WERI-Rb-1 (cell line): ENCODE measurements at places on chromosomes 2 and 18.

DNA sequence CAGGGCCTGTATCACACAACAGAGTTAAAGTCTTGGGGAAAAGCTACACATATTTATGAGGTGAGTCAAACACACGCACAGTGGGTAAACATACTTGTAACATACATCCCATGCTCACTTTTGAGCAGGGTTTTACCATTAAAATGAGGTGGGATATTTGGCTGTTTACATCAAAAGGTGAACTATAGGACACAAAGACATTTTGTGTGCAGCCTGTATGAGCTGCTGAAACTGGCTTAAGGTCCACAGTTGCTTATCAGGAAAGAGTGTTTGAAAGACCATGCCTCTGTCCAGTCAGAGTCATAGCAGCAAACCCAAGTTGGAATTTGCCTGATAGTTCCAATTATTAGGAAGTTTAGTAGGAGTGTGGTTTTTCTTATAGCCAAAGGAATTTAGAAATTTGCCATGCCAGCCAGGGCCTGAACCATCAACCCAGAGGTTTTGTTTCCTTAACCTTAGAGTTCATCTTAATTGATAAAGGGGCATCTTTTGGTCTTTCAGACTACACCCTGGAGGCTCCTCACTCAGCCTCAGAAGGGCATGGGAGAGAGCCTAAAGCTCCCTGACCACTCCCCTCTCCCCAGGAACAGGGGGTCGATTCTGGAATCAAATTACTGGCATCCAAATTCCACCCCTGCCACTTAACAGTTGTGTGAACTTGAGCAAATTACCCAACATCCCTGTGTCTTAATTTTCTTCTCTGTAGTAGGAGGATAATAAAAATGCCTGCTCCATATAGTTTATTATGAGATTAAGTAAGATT is 29.9 kb upstream of the L3MBTL4 start:
- no peak for DNase-seq

DNA sequence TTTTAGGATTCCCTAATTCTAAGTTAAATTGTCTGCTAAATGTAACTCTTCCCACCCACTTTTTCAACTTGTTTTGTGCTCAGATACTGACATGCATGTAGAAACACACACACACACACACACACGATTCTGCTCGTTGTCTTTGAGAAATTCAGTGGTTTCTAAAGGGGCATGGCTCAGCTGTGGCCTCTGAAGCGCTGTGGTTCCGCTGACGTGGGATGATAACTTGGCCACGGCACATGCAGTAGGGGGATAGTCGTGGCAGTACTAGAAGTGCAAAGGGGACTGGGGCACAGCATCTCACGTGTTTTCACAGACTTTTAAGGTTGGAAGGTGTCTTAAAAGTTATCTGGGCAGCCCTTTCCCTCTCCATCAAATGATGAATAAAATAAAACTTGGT is 18.4 kb downstream of the CASP10 start:
- DNase-seq = no peak

GRCh38 chr2:43225093-43225787 is 1.2 kb downstream of the ZFP36L2 start:
- peak; percentile 51 for DNase-seq

DNA sequence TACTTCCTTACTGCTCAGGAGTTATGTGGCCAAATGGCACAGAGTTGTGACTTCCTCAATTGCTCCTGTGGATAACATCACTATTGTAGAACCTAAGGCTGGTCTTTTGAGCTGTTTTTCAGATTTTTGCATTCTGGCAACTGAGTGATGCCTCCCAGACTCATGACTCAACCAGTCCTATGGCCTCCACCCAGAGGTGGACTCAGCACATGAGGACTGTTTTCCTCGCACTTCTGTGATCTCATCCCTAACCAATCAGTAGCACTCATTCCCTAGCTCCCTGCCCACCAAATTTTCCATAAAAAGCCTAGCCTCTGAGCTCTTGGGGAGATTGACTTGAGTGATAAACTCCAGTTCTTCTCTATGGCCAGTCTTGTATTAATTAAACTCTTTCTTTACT is 407.9 kb upstream of the TNP1 start:
- no peak for DNase-seq

GRCh38 chr2:43838560-43839267 is at the start of the genes ABCG5 and ABCG8:
ABCG5 (minus strand) TSS chr2:43838839; CDS start chr2:43838679, 160 bp downstream.
ABCG8 (plus strand) TSS chr2:43838971; CDS start chr2:43839054, 83 bp downstream.
- DNase-seq = no peak

DNA sequence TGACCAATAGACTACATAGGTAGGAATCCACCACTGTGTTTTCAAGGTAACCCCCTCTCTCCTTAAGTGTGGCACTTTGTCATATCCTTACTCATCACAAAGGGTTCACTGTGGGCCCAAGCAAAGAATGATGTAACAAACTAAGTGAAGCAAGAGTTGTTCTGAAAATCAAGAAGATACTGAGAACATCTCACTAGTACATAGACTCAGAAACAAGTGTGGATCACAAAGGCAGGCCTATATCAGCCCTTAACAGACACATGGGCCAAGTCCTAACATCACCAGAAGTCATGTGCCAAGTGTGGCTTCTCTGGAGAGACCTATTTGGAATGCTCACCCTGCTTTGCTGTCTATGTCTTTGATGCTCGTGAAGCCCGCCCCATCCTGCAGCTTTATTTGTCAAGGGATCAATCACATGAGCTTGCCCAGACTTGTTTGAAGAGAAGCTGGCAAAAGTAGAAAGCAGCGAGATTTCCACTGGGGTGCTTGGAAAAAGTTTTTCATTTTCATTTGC is 131.2 kb upstream of the TTC39C start:
- peak; percentile 66 for DNase-seq

GRCh38 chr2:47056868-47057686 is 98.0 kb downstream of the STPG4 start:
- DNase-seq = no peak

- DNase-seq = no peak
These were observed 76.3 kb downstream of the DDX1 start for GRCh38 chr2:15667809-15668556.

GRCh38 chr2:134657650-134658250 is 61.0 kb downstream of the TMEM163 start:
- peak; percentile 43 for DNase-seq

GRCh38 chr2:68475110-68475509 is 7.7 kb downstream of the APLF start:
- DNase-seq = no peak

GRCh38 chr2:103445347-103445746 is 683.5 kb downstream of the TMEM182 start:
- no peak for DNase-seq

DNA sequence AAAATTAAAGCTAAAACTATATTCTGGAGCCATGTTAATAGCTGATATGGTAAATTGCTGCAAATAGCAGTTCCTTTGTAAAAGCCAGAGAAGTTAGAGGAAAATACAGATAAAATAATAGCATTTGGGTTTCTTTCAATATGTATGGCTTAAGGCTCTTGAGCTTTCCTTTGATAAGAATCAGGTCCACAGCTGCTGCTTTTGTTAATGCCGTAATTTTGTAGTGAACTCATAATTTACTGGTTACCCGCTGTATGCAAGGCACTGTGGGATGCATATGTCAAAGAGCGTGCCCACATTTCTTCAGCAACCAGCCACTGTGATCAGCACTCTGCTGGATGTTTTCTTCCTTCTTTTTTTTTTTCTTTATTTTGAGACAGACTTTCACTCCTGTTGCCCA is 79.1 kb downstream of the MOGAT1 start:
- DNase-seq = no peak

- DNase-seq = peak; percentile 86
These were observed 542 bp upstream of the PRKCE start for GRCh38 chr2:45650851-45651414.

DNA sequence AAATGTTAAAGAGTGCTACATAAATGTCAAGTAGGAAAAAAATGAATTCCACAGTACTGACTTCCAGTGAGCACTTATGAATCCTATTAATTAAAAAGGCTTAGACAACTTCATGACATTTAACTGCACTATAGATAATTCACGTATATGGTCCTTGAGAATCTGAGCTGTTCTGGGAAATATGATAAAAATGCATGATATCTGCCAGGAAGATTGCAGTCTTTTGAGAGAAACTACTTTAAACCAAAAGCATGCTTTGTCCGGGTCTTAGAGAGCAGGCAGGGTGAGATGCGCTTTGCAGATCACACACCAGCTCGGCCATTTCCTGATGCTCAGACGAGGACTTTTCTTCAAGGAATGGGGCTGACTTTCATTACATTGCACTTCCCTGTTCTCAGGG is 42.6 kb downstream of the CMPK2 start:
- no peak for DNase-seq

DNA sequence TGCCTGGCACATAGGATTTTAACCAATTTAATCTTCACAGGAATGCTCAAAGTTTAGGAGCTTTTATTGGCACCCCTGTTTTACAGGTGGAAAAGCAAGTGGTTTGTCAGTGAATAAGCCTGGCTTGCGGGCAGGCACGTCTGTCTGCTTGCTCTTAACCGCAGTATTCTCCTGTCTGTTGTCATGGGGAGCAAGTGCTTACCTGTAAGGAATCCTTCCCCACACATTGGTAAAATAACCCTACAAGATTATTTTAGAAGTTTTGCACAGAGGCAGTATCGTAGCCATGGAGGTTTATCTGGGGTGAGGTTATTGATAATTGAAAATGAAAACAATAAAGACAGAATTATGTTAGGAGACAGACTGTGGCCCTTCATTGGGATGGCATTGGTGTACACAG is 174.9 kb downstream of the AGAP1 start:
- DNase-seq = no peak

- no peak for DNase-seq
These were observed 41.8 kb downstream of the CYRIA start for GRCh38 chr2:16623564-16624435.

DNA sequence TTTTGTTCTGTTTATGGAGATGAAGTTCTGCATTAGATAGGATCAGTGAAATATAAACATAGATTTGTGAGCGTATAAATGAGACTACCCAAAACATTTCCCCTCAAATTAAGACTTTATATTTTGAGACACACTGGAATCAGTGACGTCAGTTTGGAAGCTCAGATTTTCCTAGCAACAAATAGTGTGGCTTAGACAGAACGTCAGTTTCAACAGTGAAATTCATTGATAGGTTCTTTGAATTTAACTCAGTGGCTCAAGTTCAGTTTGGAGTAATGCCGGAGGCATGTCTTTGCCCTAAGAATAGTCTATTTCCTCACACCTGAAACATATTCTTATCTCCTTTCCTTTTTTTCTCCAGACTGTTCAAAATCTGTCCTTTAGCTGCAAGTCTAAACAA is 113.6 kb upstream of the ARHGAP15 start:
- DNase-seq = no peak

GRCh38 chr2:241009601-241010530 is 11.4 kb downstream of the SNED1 start:
- no peak for DNase-seq

DNA sequence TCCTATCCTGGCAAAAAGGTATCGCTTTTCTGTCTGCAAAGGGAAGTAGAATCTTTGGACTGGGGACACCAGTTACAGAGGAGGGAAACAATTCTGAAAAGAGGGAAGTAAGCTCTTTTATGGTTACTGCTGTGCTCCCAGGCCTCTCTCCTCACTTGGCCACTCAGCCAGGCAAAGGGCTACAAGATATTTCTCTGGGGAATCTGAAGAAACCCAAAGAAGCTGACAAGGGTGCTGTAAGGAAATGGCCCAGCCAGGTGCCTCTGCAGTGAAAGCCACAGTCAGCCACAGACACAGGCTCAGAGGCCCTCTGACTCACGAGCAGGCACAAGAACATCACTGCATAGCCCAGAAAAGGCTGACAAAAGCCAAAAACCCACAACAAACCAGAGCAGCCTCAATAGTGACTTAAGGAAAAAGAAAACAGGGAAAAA is 5.8 kb downstream of the HDLBP start:
- no peak for DNase-seq

GRCh38 chr2:129726216-129726615 is 253.2 kb upstream of the RAB6C start:
- no peak for DNase-seq

GRCh38 chr18:302097-302496 is 34.2 kb upstream of the THOC1 start:
- no peak for DNase-seq

- DNase-seq = no peak
These were observed 9.8 kb upstream of the PAPOLG start for GRCh38 chr2:60746318-60746717.

DNA sequence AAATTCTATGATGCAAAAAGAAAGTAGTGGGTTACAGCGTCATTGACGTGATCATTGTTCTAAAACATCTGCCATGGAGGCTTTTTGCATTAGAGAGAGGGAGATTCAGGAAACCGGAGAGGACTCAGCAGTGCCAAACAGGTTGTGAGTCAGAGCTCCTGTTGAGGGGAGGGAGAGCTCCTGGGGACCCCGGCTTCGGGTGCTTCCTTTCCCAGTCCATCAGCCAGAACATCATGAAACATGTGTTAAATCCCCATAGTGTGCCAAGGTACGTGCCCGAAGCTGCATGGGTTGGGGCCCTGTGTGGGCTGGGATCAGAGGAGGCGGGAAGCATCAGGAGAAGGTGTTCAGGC is 791 bp upstream of the CYRIA start:
- DNase-seq = no peak

DNA sequence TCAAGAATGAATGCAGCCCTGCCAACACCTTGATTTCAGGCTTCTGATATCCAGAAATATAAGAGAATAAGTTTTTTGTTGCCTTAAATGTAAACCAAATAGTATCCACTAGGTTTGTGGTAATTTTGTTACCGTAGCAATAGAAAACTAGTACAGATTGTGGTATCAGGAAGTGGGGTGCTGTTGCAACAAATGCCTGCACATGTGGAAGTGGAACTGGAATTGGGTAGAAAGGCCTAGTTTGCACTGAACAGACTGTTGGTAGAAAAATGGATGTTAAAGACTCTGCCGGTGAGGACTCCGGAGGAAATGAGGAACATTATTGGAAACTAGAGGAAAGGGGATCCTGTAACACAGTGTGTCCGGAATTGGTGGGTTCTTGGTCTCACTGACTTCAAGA is 145.8 kb upstream of the MGAT5 start:
- no peak for DNase-seq

GRCh38 chr2:37599688-37600525 is 71.5 kb downstream of the CDC42EP3 start:
- DNase-seq = no peak

GRCh38 chr2:133753665-133754064 is 185.4 kb upstream of the NCKAP5 start:
- DNase-seq = no peak

GRCh38 chr2:109208071-109208950 is 79.3 kb downstream of the SH3RF3 start:
- DNase-seq = peak; percentile 63
